CD4-positive, alpha-beta T cell treated with Interleukin-15 for 4 hours (primary cell): ENCODE measurements at places on chromosomes 3 and 15.

DNA sequence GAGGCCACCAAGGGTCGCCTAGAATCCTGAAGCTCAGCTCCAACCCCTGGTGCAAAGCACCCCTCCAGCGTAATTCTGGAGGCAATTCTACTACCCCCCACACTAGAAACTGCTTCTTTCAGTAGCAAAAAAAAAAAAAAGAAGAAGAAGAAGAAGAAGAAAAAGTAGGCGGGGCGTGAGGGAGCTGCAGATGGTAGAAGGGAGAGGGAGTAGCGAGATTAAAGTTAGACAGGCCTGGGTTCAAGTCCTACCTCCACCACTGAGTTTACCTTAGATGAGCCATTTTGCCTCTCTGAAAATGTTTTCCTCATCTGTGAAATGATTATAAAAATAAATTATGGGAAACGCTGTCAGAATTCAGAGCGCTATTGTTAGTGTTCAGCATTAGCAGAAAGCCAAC lies 913 bp downstream of the FAM174B start:
- no peak for DNase-seq

DNA sequence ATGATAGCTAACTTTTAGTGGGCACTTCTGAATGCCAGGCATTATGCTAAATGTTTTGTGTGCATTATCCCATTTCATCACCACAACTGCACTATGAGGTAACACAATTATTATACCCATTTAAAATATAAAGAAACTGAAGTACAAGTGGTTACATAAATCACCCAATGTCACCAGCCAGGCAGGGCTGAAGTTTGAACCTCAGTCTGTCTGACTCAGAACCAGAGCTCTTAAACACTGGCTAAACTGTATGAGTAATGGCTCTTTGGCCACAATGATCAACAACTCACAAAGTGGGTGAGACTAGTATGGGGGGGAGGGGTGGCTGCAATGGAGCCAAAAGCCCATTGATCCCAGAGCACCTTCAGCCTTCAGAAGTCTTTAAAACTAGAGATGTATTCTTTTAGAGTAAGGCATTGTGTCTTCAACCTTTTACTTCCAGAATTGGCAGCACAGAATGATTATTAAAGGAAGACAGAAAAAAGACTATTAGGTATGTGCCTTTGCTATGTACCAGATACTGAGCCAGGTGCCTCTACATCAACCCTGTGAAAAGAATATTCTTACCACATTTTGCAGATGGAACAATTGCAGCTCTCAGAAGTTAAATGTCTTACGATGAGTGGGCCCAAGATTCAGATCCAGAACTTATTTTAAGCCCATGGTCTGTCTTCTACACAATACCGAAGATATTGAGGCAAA lies 166.9 kb downstream of the UACA start:
- no peak for DNase-seq

- no peak for DNase-seq
Observed at GRCh38 chr3:76361010-76361409, 575.7 kb upstream of the ZNF717 start.

DNA sequence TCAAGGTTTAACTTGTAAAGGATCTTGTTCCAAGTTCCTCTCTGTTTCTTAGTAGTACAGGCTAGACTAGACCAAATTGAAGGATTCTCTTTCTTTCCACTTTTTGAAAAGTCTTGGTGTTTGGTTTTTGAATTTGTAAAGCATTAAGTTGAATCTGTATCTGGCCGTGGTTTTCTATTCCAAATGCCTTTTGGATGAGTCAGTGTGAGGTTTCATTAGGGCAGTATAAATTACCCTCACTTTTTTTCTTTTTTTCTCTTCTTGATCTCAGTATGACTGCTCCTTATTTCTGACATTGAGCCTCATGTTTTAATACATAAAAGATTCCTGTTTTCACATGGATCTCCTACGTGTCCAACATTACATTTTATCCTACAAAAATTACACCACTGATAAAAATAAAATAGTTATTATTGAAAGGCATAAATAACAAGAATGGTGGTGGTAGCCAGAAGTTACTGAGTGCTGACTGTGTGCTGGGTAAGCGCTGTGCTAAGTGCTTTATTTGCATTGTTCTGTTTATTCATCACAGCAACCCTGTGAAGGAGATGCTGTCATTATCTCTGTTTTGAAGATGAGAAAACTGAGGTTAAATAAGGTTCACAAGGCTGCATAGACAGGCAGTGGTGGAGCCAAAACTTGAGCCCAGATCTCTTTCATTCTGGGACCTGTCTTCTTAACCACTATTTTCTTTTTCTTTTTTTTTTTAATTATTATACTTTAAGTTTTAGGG lies 48.3 kb downstream of the MITF start:
- DNase-seq, result no peak

GRCh38 chr3:177816667-177817208 lies 619.5 kb upstream of the TBL1XR1 start:
- no peak for DNase-seq

DNA sequence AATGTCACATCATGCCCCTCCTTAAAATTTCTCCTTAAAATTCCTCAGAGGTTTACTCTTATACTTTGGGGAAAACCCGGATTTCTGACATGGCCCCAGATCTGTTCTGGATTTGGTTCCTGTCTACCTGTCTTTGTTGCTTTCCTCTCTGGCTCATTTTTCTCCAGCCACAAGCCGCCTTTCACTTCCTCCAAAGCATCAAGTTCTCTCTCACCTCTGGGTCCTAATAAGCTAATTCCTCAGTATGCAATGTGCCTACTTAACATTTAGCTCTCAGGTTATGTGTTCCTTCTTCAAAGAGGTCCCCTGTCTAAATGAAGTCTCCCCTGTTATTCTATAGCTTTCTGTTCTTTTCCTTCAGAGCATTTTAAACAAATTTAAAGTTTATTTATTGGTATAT lies 16.1 kb downstream of the HMG20A start:
- DNase-seq, result no peak

DNA sequence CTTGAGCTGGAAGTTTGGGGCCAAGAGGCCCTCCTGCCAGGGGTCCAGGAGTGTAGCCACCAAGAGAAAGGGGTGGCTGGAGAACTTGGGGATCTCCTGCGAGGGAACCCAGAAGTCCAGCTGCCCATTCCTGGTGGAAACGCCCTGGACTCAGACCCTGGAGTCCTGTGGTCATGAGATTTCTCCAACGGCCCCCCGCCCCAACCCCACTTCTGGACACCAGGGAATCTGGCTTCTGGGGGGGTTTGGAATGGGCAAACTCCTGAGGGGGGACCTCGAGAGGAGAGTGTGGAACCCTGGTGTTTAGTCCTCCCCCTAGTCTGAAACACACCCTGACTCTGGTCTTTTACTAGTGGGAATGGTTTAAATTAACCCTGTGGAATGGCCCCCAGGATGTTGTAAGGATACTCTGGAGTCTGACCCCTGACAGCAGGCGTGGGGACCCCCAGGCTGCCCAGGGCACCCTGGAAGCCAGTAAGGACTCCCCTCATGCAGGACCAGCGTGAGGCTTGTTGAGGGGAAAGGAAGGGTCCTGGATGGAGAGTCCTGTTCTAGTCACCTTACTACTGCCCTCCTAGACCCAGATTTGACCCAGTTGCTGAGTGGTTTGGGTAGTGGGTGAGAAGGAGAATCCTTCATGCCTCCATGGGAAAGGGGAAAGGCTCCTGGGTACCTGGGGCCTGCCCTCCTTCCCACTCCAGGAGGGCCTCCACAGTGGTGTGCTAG lies 540 bp downstream of the KLHDC8B start:
- no peak for DNase-seq

GRCh38 chr3:46892285-46893145 lies 15.0 kb downstream of the PTH1R start:
- no peak for DNase-seq

GRCh38 chr3:177569875-177570657 lies 372.8 kb upstream of the TBL1XR1 start:
- DNase-seq, result no peak

DNA sequence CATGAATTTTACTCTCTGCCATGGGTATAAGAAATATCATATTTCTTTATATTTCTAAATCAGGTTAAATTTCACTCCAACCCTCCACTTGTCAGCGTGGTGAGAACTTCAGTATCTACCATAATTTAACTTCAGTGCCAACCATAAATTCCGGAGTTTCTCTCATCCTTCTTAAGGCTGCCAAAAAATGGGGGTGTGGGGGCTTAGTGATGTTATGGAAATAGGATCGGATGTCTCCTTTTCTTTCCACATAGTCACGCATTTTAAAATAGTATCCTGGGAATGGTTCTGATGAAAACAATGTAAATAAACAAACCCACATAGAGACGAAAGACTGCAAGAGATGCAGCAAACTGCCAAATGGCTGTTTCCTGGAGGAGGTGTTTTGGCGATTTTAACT lies 12.9 kb upstream of the FAM3D start:
- no peak for DNase-seq

GRCh38 chr15:72751751-72752455 lies 31.7 kb downstream of the ADPGK start:
- DNase-seq, result no peak

DNA sequence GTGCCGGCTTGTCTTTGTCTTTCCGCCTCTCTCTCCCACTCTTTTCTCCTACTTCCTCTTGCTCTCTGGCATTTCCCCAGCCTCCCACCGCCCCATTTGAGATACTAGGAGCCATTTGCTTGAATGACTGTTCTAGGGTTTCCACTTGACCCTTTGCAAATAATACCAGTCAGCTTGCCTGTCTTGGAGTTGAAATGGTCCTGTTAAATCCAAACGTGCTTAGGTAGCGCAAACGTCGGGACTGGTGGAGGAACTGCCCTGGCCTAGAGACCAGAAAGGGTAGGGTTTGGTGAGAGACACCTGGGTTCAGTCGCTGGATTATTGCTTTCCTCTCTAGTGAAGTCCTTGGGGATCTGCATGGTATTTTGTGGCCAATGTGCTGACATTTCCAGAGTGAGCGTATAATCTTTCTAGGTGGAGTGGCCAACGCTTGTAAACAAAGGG lies 10.6 kb downstream of the ZIC1 start:
- DNase-seq, result no peak

DNA sequence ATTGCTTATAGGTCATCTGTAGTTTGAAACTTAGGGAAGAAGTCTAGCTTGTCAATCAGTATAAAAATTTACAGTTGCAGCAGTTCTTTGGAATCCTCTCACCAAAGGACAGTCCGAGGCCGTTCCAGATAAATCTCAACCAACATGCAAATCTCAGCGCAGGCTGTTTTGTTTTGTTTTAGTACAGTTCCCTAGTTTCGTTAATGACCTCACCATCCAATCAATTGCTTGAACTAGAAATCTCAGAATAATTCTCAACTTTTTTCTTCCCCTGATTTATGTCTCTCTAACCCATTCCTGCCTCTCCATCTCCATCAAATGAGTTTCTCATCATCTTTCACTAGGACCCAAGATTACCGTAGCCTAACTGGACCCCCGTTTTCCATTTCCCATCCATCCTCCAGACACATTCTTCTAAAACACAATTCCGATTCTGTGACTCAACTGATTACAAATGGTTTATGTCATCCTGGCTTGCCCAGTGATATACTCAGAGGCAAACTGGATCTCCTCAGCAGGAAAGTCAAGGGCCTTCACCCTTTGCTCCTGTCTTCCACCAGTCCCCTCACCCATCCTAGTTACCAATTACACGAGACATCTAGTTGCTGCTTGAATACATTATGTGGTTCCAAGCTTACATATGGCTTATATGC lies 1.3 kb downstream of the SMCO1 start:
- DNase-seq, result no peak

DNA sequence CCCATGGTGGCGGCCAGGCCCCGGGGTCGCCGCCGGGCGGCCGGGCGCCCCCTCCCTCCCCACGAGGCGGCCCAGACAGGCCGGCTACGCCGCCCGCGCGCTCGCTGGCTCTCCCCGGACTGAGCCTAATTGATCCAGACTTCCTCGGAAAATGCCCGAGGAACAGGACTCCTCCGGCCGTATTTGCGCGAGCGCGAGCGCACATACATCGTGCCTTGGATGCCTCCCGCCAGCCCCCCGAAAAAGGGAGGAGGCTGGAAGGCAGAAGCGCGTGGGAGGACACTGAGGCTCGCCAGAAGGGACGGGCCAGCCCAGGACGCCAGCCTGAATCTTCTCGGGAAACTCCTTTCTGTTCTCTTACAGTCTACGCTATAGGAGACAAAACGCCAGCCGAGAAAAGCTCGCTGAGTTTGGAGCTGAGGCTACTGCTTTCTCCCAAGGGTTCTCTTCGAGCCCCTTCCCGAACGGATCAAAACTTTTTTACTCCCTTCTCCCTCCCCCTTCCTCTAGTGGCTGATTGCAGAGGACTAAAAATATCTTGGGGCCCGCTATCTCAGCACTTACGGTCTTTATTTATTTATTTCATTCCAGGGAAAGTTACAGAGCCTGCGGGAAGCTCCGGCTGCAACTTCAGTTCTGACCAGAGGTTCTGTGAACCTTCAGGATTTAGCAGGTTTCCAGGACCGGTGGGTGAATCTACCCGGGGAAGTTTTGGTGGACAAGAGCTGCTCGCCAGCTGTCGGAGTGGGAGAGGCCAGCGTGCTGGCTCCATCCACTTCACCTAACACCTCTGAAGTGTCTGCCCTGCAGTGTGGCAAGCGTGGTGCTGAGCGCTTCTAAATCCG lies at the start of gene PDZRN3:
PDZRN3 (minus strand) TSS at position 121 of the 845 bp plus-strand sequence.
- DNase-seq, result no peak

- no peak for DNase-seq
Observed at GRCh38 chr3:56966104-56966503, 94.4 kb upstream of the SPATA12 start.

GRCh38 chr3:183555541-183556081 lies at the start of gene KLHL6:
Gene KLHL6, minus strand, starts transcription at chr3:183555706. Its CDS starts 53 bp downstream, at chr3:183555653.
- DNase-seq, result peak; percentile 83
